Progenitor cell of endocrine pancreas (in vitro differentiated cells): ENCODE measurements at places on chromosomes 5 and 9. TPM values are rescaled to one million over a fixed set of nuclear protein-coding genes. Genes with fewer than 3 reads are reported as not detected.
A peak's percentile ranks its signal among the peaks of the same experiment; 100 is the strongest.

GRCh38 chr9:112629671-112630485, 88.0 kb downstream of the INIP start:
- H3K27ac ChIP-seq = peak overlapping the region; percentile 40
- H3K36me3 ChIP-seq = peaks cover 6% of the 10 kb centered on the region
- no peak for DNase-seq
- H3K4me1 ChIP-seq = peaks cover 5% of the 10 kb centered on the region

- peaks cover 6% of the 10 kb centered on the region for H3K27me3 ChIP-seq
- no peak overlapping the region for H3K4me3 ChIP-seq
- no peaks in the 10 kb centered on the region for H3K4me1 ChIP-seq
- no peak overlapping the region for H3K27ac ChIP-seq
- H3K36me3 ChIP-seq = no peaks in the 10 kb centered on the region
These were observed 28.6 kb upstream of the SPATA31E1 start for GRCh38 chr9:87853876-87854579.

DNA sequence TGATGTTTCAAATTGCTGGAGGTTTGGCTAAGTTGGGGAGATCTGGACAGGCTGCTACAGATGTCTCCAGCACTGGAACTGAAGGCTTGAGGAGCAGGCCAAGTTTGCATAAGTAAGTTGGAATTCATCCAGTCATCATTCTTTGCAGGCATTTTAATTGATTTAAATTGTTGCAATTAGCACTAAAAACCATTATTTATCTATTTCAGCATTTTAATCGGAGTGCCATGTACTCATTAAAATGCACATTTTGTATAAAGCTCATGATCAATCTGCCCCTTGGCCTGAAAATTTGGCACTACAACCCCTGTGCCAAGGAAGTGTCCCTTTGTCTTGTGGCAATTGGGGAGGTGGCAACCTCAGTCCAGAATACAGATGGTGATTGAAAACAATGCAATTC, 320.2 kb downstream of the MAT2B start:
- no peak overlapping the region for H3K4me3 ChIP-seq
- H3K4me1 ChIP-seq = no peaks in the 10 kb centered on the region
- no peaks in the 10 kb centered on the region for H3K27me3 ChIP-seq
- H3K36me3 ChIP-seq = no peaks in the 10 kb centered on the region
- DNase-seq = no peak

- peaks cover 26% of the 10 kb centered on the region for H3K4me1 ChIP-seq
- DNase-seq = no peak
- H3K36me3 ChIP-seq = no peaks in the 10 kb centered on the region
These were observed 36.2 kb upstream of the GABRP start for GRCh38 chr5:170747357-170747756.

GRCh38 chr9:72322259-72322658, 42.7 kb downstream of the ZFAND5 start:
- H3K4me3 ChIP-seq = no peak overlapping the region
- DNase-seq = no peak
- H3K4me1 ChIP-seq = no peaks in the 10 kb centered on the region
- H3K27me3 ChIP-seq = no peaks in the 10 kb centered on the region
- H3K36me3 ChIP-seq = no peaks in the 10 kb centered on the region

DNA sequence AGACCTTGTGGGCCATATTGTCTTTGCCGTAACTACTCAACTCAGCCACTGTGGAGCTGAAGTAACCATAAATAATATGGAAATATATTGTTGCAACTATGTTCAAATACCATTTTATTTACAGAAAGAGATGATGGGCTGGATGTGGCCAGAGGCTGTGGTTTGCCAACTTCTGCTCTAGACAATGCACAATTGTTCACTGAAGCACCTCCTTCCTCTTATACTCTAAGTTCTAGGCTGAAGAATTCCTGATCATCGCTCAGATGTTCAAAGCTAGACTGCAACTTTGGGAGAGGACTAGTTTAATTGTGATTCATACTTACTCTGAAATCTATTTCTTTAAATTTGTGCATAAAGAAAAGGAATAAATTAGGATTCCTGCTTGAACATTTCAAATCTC, 245.0 kb downstream of the TAF11L14 start:
- no peak overlapping the region for H3K4me3 ChIP-seq
- no peak for DNase-seq
- no peaks in the 10 kb centered on the region for H3K4me1 ChIP-seq
- H3K27ac ChIP-seq = no peak overlapping the region
- no peaks in the 10 kb centered on the region for H3K27me3 ChIP-seq

- H3K4me1 ChIP-seq = peaks cover 14% of the 10 kb centered on the region
- H3K27ac ChIP-seq = no peak overlapping the region
- no peaks in the 10 kb centered on the region for H3K36me3 ChIP-seq
- no peaks in the 10 kb centered on the region for H3K27me3 ChIP-seq
These were observed 251.5 kb upstream of the TNC start for GRCh38 chr9:115369322-115369957.

- H3K4me1 ChIP-seq = peaks cover 8% of the 10 kb centered on the region
- H3K27ac ChIP-seq = no peak overlapping the region
- H3K4me3 ChIP-seq = no peak overlapping the region
- no peaks in the 10 kb centered on the region for H3K27me3 ChIP-seq
- no peaks in the 10 kb centered on the region for H3K36me3 ChIP-seq
These were observed 432.9 kb downstream of the SPATA31D1 start for GRCh38 chr9:82421498-82421897.

- H3K27me3 ChIP-seq = no peaks in the 10 kb centered on the region
- peaks cover 10% of the 10 kb centered on the region for H3K36me3 ChIP-seq
- no peak for DNase-seq
- H3K27ac ChIP-seq = no peak overlapping the region
- no peak overlapping the region for H3K4me3 ChIP-seq
These were observed 46.2 kb downstream of the RNF145 start for GRCh38 chr5:159163027-159163700.

CCL28 gene
- total RNA-seq = not detected in 2 replicates

NR2F1-AS1 gene
- 6.3 and 10.6 TPM in 2 replicates for total RNA-seq

ARHGEF39 gene
- total RNA-seq = 9.1 and 10.4 TPM in 2 replicates

HTR4 gene
- total RNA-seq = not detected in 2 replicates

GRM6 gene
- not detected in 2 replicates for total RNA-seq

RNF224 gene
- 0.27 and 0.53 TPM in 2 replicates for total RNA-seq

FOXD4L3 gene
- total RNA-seq = 0.36 and 0.44 TPM in 2 replicates
